GF-D8 (cell line): ENCODE measurements at places on chromosomes 16 and 17.

- DNase-seq: no peak
Observed at GRCh38 chr16:72101195-72101594, 7.5 kb downstream of the DHX38 start.

- DNase-seq: no peak
Observed at GRCh38 chr16:53998966-53999522, 287.5 kb downstream of the IRX3 start.

- DNase-seq: no peak
Observed at GRCh38 chr16:67470359-67470758, 10.6 kb downstream of the ATP6V0D1 start.

DNA sequence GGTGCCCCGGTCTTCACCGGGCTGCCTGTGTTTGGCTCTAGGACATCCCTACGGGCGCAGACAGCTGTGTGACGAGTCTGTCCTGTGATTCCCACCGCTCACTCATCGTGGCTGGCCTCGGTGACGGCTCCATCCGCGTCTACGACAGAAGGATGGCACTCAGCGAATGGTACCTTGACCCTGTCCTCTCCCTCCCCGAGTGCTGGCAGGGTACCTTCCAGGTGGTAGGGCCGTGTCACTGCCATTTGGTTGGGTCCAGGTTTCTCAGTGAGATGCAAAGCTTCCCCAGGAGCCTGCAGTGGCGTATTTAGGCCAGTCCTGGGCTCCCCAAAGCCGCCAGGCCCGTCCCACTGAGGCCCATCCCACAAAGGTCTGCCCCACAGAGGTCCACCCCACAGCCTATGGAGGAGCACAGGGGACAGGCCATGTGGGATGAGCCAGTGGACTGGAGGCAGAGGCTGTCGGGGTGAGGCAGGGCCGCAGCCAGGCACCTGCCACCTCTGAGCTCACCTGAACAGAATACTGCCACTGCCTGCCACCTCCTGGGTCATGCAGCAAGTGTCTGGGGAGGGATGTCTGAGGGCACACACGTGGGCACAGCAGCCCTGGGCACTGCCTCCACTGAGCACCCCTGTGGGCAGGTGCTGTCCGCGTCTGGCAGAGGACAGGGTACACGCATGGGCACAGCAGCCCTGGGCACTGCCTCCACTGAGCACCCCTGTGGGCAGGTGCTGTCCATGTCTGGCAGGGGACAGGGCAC is 31.4 kb upstream of the CHMP6 start:
- no peak for DNase-seq

- DNase-seq: no peak
Observed at GRCh38 chr17:2380226-2380922, 20.5 kb downstream of the MNT start.

- no peak for DNase-seq
Observed at GRCh38 chr17:39174920-39175694, 9.1 kb upstream of the ARL5C start.

- DNase-seq: no peak
Observed at GRCh38 chr17:37678036-37678435, 34.8 kb upstream of the DDX52 start.

- no peak for DNase-seq
Observed at GRCh38 chr16:27333549-27333948, 19.8 kb downstream of the IL4R start.

GRCh38 chr17:82278786-82279391 is 5.4 kb upstream of the CSNK1D start:
- DNase-seq: peak; percentile 37

DNA sequence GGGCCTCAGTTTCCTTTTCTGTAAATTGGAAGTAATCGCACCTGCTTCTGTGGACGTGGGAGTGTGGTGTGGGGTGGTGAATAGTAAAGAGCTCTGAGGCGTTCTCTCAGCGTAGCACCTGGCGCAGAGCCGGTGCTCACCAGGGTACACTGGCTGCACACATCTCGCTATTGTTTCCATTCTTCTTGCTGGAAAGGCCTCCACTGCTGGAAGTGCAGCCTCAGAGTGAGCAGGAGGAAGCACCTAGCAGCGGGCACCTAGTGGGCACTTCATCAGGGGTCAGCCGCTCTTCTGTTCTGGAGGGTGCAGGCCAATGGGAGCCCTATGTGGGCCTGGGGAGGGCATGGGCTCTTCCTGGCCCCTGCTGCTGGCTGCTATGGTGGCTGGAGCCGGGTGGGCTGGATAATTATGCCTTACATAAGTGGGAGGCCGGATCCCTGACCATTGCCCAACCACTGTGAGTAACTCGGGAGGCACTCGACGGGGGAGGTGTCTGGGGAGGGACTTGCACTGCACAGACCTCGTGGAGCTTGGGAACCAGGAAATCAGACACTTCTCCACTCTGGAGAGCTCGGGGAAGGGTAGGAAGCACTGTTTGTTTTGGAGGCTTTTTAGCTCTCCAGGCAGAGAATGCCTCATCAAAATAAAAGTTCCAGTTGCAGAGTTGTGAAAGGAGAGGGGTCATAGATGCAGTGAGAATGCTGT is 1.7 kb downstream of the MAP2K3 start:
- peak; percentile 56 for DNase-seq

- DNase-seq: no peak
Observed at GRCh38 chr17:46726206-46726605, 92.3 kb downstream of the WNT3 start.

DNA sequence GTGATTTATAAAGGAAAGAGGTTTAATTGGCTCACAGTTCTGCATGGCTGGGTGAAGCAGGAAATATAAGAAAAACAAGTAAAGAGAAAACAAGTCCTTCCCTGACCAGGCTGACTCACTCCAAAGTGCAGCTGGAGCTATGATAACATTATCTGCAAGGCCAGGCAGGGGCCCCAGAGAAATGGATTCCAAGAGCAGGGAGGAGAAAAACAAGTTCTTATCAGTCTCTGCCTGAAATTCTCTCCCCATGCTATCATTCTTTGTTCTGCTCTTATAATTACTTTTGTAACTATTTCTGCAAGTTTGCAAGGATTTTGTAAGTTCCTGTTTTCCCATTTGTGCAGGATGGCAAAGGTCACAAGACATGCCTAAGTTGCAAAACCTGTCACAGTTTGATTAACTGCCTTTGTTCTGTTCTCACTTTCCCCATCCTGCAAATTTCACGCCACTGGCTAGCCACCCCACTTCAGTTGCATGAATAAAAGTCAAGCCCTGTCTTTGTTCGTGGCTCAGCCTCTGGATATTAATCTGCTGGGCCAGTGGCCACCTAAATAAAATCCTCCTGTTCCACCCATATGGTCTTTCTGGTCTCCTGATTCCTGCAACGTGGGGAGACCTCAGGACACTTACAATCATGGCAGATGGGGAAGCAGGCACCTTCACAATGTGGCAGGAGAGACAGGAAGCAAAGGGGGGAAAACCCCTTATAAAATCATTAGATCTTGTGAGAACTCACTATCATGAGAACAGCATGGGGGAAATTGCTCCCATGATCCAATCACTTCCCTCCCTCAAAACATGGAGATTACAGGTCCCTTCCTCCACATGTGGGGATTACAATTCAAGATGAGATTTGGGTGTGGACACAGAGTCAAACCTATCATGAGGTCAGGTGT is 13.1 kb downstream of the ABCA9 start:
- DNase-seq: peak; percentile 94

- no peak for DNase-seq
Observed at GRCh38 chr17:7177191-7177953, 1.8 kb downstream of the ASGR1 start.

DNA sequence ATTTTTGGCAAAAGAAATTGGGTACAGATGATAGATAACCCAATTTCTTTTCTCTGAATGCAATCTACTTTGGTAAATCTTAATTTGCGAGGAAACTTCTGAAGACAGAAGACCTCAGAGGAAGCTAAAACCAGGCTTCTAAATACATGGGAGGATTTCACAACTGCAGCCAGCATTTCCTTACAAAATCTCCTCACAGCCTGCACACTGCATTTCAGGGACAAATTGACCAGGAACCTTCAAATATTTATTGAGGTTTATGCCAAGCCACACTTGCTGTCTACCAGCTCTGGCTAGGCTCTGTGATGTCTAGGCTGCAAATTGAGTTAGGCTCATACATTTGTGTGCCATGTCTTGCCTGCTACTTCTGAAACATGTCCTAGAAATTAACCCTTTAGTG is 167.3 kb upstream of the CDH5 start:
- DNase-seq: no peak

DNA sequence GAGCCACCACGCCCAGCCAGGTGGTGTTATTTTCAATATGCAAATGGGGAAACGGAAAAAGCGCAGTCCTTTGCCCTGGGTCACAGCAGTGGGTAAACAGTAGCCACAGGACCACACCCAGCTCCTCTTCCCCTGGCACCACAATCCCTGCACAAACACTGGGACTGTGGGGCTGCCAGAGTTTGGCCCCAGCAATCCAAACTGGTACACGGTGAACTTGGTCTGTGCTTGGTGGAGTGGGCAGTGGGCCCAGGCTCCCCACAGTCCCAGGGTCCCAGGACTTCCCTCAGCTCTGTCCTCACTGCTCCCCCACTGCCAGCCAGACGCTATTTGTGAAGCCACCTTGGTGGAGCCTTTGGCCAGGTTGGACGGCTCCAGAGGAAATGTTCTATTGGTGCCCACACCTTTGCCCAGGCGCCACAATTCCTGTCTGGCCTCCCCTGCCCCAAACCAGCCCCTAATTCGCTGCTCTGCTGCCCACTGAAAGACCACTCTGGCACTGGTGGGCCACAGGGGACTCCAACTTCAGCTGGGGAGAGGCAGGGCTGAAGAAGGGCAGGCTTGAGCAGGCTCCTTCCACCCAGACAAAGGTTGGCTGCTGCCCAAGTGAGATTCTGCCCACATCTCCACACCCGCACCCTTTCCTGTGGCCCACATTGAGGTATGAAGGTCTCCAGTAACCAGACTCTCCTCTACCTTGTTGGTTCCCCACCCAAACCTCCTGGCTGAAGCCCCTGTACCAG is 2.1 kb downstream of the CHAD start:
- DNase-seq: no peak

DNA sequence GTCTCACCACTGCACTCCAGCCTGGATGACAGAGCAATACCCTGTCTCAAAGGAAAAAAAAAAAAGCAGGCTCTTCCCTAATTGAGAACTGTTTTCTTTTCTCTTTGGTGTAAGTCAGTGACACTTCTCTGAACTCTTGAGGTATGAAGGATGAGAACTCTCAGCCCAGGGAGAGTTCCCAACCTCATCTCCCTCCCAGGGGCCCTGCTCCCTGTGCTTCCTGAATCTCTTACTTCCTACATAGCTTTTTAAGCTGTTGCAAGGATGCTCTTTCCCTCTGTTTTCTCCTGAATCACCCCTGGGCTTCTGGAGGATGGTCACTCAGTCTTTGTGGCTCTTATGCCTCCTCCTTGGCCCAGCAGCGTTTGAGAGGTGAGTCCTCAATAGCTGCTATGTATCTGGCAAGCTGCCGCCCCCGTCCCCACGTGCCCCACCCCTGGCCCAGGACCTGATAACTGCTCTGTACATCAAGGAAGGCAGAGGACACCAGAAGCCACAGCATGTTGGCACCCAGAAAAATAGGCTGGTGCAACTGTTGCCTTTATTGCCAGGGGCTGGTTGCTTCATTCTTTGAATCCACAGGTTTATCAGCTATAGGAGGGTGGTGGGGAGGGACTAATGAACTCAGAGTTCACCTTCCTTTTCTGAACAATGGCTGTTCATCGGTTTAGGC is 24.0 kb downstream of the IGF2BP1 start:
- no peak for DNase-seq

DNA sequence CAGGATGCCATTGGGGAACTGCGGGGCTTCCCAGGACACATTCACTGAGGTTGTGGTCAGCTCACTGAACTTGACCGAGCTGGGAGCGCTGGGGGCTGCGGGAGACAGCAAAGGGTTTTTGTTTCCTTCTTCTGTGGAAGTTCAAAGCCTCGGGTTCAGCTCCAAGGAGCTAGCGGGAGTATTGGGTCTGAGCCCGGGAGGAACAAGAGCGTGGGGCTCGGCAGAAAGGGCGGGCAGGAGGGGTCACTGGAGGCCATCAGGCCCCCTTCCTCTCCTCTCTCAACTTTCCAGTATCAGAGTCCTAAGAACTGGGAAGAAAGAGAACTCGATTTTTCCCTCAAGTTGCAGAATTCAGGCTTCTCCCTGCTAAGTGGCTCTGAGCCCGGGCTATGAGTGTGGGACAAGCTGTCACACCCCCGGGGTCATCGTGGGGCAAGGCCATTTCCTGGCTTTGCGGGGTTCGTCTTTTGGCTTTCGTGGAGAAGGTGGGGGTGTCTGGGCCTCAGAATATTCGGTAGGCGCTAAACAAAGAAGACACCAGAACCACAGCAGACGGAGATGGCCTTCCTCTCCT is 53.6 kb upstream of the CDC42EP4 start:
- DNase-seq: no peak

- DNase-seq: peak; percentile 71
Observed at GRCh38 chr17:59329176-59330052, 2.0 kb upstream of the YPEL2 start.

GRCh38 chr17:42214156-42214555 is 19.9 kb upstream of the GHDC start:
- peak; percentile 38 for DNase-seq

GRCh38 chr16:3242709-3243108 is 7.8 kb upstream of the ZNF200 start:
- DNase-seq: no peak

GRCh38 chr16:87070657-87071056 is 246.5 kb downstream of the C16orf95 start:
- no peak for DNase-seq

GRCh38 chr16:47016700-47017133 is 43.2 kb upstream of the DNAJA2 start:
- peak; percentile 86 for DNase-seq

- no peak for DNase-seq
Observed at GRCh38 chr16:70563636-70564035, 40.0 kb downstream of the SF3B3 start.

- DNase-seq: no peak
Observed at GRCh38 chr17:13363771-13364170, 238.0 kb downstream of the HS3ST3A1 start.

- DNase-seq: no peak
Observed at GRCh38 chr17:8941520-8941919, 24.0 kb downstream of the PIK3R5 start.

DNA sequence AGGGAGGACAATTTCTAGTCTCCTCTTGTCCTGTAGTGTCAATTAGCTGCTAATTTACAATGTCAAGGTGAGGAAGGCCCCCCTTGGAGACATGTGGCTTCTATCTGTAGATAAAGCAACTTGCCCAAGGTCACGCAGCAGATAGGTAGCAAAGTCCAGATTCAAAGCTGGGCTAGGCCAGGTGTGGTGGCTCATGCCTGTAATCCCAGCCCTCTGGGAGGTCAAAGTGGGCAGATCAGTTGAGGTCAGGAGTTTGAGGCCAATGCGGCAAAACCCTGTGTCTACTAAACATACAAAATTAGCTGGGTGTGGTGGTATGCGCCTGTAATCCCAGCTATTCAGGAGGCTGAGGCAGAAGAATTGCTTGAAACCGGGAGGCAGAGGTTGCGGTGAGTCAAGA is 11.1 kb downstream of the TRPV3 start:
- DNase-seq: no peak
